ENCODE measurements at places on chromosomes 13 and 19.

- no peak overlapping the region for H3K27ac ChIP-seq
- H3K4me1 ChIP-seq, result peaks cover 16% of the 10 kb centered on the region
- H3K27me3 ChIP-seq, result peaks cover 14% of the 10 kb centered on the region
- H3K36me3 ChIP-seq, result no peaks in the 10 kb centered on the region
- H3K4me3 ChIP-seq, result no peak overlapping the region
Observed at GRCh38 chr13:36859259-36859658, 40.2 kb downstream of the RFXAP start.

DNA sequence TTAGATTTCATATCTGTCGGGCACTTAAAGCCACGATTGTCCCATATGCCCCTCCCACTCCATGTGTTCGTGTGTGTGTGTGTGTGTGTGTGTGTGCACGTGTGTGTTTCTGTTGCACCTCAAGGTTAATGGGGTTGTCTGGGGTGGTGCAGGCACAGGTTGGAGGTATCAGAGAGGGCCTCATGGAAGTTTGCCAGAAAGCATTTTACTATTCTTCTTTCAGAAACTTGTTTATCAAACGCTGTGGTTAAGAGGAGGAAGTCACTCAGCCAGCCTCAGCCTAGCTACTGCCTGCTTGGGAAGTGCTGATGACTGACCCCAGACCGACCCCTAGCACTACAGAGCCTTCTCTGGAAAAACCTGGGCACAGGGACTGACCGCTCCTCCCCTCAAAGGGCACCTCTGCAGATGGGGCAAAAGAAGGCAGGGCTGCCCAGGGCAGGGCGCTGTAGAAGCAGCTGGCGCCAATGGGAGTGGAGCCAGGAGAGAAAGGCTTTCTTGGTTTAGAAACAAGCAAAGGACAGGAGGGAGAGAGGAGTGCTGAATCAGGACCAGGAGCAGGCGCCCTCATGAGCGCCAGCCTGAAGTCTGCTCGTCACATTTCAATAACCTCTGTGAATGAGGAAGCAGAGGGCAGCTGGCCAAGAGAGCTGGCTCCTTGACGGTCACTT lies 3.9 kb downstream of the SIAH3 start:
- peak overlapping the region; percentile 60 for H3K4me3 ChIP-seq
- DNase-seq, result peak; percentile 79
- peaks cover 38% of the 10 kb centered on the region for H3K27me3 ChIP-seq
- no peaks in the 10 kb centered on the region for H3K36me3 ChIP-seq
- H3K4me1 ChIP-seq, result peaks cover 38% of the 10 kb centered on the region

DNA sequence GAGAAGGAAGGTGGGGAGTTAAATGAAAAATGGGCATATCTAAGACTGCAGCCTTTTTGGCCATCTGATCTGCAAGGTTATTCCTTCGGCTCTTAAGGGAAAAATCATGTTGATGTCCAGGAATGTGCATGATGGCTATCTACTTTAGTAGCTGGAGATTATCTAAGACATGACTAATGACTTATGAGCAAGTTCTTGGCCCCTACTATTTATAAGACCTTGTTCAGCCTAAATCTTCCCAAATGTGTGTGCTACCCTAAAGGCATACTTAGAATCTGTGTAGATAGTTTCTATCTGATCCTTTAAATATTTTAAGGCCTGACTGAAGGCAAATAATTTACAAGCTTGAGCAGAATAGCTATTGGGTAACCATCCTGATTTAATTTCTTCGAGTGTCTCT lies 41.8 kb upstream of the CD177 start:
- H3K27me3 ChIP-seq, result no peaks in the 10 kb centered on the region
- no peaks in the 10 kb centered on the region for H3K4me1 ChIP-seq
- no peak for DNase-seq

GRCh38 chr19:11093689-11094238 lies 4.5 kb downstream of the LDLR start:
- peaks cover 64% of the 10 kb centered on the region for H3K36me3 ChIP-seq
- H3K27me3 ChIP-seq, result no peaks in the 10 kb centered on the region
- peak; percentile 68 for DNase-seq
- peaks cover 46% of the 10 kb centered on the region for H3K4me1 ChIP-seq
- peak overlapping the region; percentile 97 for H3K4me3 ChIP-seq

- no peaks in the 10 kb centered on the region for H3K36me3 ChIP-seq
- peaks cover 2% of the 10 kb centered on the region for H3K27me3 ChIP-seq
Observed at GRCh38 chr13:27211771-27212364, 39.5 kb upstream of the RPL21 start.

GRCh38 chr13:76799696-76800095 lies 86.5 kb downstream of the KCTD12 start:
- no peak for DNase-seq
- H3K27me3 ChIP-seq, result peaks cover 2% of the 10 kb centered on the region
- H3K4me1 ChIP-seq, result no peaks in the 10 kb centered on the region
- no peak overlapping the region for H3K4me3 ChIP-seq
- H3K27ac ChIP-seq, result no peak overlapping the region

DNA sequence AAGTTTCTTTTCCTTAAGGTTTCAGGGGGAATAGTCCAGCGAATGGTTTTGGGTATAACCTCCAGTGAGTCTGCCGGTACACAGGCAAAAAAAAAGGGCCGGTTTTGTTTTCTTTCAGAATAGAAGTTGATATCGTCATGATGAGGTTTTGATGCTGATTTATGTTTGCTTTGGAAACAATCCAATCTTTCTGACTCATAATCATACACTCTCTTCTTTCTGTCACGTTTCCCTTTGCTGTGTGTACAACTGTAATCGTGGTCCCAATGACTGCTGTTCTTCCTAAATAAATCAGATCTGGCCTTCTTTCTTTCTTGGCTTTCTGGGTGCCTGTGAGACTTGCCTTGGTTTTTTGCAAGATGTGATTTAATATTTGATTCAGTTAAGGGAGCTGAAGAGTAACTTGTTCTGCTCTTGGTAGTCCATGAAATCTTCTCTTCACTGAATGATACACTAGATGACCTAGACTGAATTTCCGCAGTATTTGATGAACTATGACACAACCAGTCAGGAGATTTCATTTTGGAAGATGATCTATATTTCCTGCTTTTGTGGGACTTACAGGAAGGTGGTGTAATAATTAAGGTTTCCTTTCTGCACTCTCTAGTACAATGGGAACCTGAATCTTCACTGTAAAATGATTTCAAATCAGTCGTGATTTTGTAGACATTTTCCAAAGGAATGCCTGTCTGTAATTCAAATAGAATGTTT lies 34.9 kb upstream of the METTL21C start:
- no peak overlapping the region for H3K4me3 ChIP-seq
- peaks cover 30% of the 10 kb centered on the region for H3K27me3 ChIP-seq
- no peak for DNase-seq
- no peaks in the 10 kb centered on the region for H3K36me3 ChIP-seq
- H3K27ac ChIP-seq, result no peak overlapping the region

DNA sequence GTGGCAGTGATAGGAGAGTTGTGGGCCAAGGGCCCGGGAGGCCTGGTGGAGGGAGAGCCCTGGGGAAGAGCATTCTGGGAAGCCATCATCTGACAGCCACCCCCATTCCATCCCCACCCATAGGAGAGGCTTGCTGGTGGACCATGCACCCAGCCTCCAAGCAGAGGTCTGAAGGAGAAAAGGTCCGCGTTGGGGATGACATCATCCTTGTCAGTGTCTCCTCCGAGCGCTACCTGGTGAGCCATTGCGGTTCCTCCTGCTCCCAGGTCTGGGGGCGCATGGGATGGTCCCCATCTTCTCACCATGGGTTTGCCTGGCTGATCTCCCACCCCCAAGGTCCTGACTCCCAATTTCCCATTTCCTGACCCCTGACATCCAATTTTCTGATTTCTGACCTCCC lies 10.5 kb downstream of the RYR1 start:
- H3K4me3 ChIP-seq, result no peak overlapping the region
- H3K4me1 ChIP-seq, result peaks cover 5% of the 10 kb centered on the region
- no peak for DNase-seq
- H3K27me3 ChIP-seq, result no peaks in the 10 kb centered on the region
- no peaks in the 10 kb centered on the region for H3K36me3 ChIP-seq

DNA sequence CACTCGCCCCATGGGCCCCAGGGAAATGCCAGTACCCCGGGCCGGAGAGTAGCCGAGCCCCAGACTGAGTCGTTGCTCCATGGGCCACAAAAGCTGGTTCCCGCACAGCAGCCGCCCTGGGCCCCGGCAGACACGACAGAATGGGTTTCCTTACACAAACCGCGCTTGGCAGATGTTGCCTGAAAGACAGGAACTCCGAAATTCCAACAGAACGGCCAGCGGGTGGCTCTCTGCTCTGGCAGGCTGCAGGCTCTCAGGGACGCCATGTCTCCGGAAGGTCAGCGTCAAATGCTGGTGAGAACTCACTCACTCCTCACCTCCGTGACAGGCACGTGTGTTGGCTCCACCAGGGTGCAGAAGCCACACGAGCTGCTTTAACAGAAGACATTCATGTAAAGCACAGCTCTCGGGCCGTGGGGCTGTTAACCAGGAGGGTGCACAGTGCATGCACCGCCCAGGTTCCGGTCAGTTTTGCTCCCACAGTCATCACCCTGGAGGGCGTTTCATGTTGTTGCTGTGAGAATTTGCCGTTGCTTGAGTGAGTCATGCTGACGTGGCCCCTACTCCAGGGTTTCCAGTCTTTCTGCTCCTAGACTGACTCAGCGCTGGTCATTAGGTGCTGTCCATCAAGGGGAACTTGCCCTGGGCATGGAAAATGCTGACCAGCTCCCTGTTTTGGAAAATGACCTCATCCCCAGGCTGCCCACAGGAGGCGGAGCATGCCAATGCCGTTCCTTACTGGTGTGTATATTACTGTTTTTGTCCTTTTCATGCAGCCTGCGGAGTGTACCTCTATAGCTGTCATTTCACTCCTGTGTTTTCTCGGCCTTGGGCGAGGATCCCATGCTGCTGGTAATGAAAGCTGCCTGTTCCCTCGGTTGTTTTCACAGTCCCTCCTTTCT lies 44.8 kb downstream of the ANKRD10 start:
- peaks cover 32% of the 10 kb centered on the region for H3K27me3 ChIP-seq
- H3K36me3 ChIP-seq, result no peaks in the 10 kb centered on the region
- H3K4me1 ChIP-seq, result peaks cover 6% of the 10 kb centered on the region
- no peak for DNase-seq

GRCh38 chr19:45340232-45340898 lies at the start of gene KLC3:
Gene KLC3, plus strand, starts transcription at chr19:45340750. Its CDS starts 4,792 bp downstream, at chr19:45345542.
- peaks cover 6% of the 10 kb centered on the region for H3K4me1 ChIP-seq
- H3K4me3 ChIP-seq, result peak within 1 kb of the TSS; percentile 64
- H3K36me3 ChIP-seq, result no peaks in the 10 kb centered on the region
- DNase-seq, result peak; percentile 83
- H3K27me3 ChIP-seq, result peaks cover 9% of the 10 kb centered on the region

Data from activated CD4-positive, alpha-beta T cell treated with anti-CD3 and anti-CD28 coated beads, Interleukin-2, amount 10 ng/mL, durations not matched to agents 24 days and 14 days (primary cell).